Bronchial smooth muscle cell (primary cell): ENCODE measurements at places on chromosomes 12 and 14. TPM values are rescaled to one million over a fixed set of nuclear protein-coding genes. Genes with fewer than 3 reads are reported as not detected.

Gene TOMM20L
- not detected in 2 replicates for total RNA-seq

Gene TEAD4
- total RNA-seq: 2.5 and 3.6 TPM in 2 replicates

Gene HVCN1
- total RNA-seq: 4.7 and 8.8 TPM in 2 replicates

Gene NGB
- total RNA-seq: not detected in 2 replicates

Gene KSR2
- not detected in 2 replicates for total RNA-seq

Gene FOXG1
- 0.26 and 0.79 TPM in 2 replicates for total RNA-seq

Gene TAS2R9
- total RNA-seq: 0.09 and 0.16 TPM in 2 replicates

Gene CLIP1
- 47.6 and 48.8 TPM in 2 replicates for total RNA-seq

Gene FAM90A1
- not detected in 2 replicates for total RNA-seq

Gene CLEC2A
- total RNA-seq: not detected in 2 replicates

Gene KRT78
- not detected in 2 replicates for total RNA-seq

Gene PZP
- total RNA-seq: not detected in 2 replicates

Gene RBP5
- total RNA-seq: 0.09 TPM in 1 of 2 replicates, not detected in the other

Gene PRB2
- not detected in 2 replicates for total RNA-seq

Gene LRP1-AS
- total RNA-seq: 0.17 TPM in 1 of 2 replicates, not detected in the other

Gene STYK1
- 0.16 and 0.69 TPM in 2 replicates for total RNA-seq

Gene KERA
- not detected in 2 replicates for total RNA-seq

Gene TBX3
- total RNA-seq: 9.8 and 20.5 TPM in 2 replicates
